ENCODE measurements at places on chromosomes 6 and 20.

GRCh38 chr6:146876271-146877151 lies 277.7 kb downstream of the ADGB start:
- no peak for DNase-seq

DNA sequence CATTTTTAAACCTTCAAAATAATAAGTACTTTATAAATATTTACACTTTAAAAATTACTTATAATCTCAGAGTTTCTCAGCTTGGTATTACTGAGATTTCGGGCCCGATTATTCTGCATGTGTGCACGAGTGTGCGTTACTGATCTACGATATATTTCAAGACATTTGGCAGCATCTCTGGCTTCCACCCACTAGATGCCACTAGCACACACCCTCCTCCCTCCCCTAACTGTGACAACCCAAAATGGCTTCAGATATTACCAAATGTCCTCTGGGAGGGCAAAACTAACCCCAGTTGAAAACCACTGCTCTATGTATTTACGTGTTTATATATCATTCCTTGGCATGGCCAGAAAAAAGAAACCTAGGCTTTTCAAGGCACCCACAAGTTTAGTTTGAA lies 95.9 kb downstream of the FYN start:
- no peak for DNase-seq

- DNase-seq = no peak
These were observed 147.3 kb upstream of the FOXQ1 start for GRCh38 chr6:1164600-1164999.

- DNase-seq = no peak
These were observed 42.8 kb upstream of the UBR2 start for GRCh38 chr6:42520786-42521607.

DNA sequence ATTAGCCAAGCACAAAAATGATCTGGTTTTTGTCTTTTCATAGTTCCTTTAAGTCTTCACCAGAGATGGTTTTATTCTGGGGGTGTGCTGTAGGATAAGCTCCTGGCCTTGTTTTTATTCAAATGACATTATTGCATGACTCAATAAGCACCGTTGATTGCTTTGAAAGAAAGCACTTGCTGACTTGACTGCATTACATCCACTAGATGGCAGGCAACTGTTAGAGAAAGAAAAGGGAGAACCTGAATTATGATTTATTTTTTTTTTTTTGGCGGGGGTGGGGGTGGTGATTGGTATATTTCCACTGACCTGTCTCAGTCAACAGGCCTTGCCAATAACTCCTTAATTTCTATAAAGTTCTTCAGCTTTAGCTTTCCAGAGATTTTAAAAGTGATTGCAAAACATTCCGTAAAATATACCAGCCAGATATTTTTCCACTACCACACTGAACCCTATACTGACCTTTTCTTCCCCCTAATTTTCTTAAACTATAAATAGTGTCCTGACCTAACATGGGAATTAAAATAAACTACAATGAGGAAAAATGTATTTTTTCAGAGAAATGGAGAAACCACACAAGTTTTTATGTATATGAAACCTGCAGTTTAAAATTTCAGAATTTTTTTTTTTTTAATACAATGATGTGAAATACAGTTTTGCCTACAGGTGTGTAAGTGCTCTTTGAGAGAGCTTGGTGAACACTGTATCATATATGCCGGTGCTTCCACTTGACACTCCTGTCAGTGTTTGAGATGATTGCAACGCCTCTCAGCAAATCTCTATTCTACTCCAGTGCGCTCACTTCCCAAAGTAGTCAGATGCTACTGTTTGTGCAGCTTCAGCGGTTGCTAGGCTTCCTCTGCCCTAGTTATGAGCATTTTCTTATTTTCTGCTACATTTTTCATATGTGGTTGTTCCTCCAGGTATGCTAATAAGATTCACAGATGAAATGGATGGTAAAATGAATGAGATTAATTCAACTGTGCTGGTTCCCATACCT lies 274.3 kb downstream of the CD109 start:
- no peak for DNase-seq

DNA sequence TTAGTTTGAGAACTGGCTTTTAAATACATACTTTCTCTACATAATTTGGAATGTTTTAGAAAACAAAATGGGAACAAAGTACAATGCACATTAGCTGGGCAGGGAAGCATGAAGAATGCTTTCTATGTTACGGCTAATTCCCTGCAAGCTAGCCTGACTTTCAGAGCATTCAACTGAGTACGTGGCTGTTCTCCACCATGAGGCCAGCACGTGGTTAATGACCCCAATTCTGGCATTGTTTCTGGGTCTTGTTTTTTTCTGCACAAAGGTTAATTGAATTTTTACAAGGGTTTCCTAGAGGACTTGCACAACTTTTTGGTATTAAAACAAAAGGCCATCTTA lies 208.6 kb upstream of the AGPAT4 start:
- DNase-seq = no peak

DNA sequence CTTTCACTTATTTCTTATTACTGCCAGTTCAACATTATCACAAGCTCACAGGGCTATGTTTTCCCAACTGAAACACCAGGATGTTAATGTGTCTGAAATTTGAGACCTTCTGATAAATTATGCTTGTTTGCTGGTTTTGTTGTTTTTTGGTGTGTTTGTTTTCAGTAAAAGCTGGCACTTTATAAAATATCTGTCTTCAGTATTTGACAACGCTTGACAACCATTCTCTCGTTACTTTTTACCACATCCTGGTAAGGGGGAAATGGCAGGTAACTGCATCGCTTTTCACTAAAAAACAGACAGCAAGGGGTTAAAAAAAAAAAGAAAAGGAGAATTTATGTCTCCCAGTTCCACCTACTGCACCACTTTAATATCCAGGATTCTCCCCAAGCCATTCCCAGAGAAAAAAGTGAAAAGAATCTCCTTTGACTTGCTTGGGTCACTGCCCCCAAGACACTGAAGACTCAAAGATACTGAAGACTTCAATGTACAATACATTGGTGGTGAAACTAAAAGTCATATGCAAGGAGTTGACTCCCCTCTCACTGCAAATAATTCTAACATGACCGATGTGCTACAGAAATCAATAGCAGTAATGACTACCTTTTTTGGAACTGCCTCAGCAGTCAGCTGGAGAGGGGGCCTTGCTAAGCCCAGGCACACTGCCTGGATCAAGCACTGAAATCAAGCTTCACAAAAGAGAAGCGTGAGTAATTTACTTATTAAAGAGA lies 88.9 kb downstream of the HIVEP2 start:
- no peak for DNase-seq

DNA sequence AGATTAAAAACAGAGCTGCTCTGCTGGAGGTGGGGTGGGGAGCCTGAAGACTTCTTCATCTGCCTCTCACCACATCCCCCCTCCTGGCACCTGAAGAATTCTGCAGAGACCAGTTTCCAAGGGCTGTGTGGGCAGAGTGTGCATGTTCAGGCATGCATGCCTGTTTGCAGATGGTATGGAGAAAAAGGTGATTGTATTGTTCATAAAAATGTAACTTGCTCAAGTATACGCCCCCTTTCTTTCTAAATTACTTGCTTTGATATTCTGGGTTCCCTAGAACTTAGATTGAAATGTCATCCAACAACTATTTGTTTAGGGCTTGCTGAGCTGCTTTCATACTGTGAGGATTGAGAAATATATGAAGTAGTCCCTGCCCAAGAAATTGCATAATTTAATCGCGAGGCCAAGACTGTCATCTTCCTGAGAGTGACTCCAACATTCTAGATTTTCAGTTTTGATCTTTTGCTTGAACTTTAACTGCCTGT lies 83.6 kb downstream of the LCA5 start:
- DNase-seq = no peak

DNA sequence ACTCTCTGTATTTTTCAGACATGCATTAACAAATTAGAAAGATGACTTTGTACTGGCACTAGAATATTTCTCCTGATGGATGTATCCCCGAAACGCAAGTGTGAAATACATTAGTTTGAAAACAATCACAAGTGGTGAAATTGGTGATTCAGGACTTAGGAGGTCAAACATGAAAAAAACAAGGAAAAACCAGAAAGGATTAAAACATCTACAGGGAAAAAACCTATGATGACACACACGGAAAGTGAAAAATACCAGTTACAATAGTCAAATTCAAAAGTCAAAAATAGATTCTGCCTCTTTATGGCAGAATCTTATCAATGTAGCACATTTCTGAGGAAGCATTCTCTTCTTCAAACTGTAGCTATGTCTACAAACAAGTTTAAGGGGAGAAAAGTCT lies 129.0 kb upstream of the SGK1 start:
- no peak for DNase-seq

GRCh38 chr20:53940907-53941545 lies 129.4 kb downstream of the BCAS1 start:
- no peak for DNase-seq

GRCh38 chr20:17967521-17968365 lies 851 bp downstream of the SNX5 start:
- no peak for DNase-seq
